Panc1 (cell line): ENCODE measurements at places on chromosomes 6 and 20.

GRCh38 chr6:44001318-44002066, 125.8 kb downstream of the MRPL14 start:
- no peaks in the 10 kb centered on the region for H3K36me3 ChIP-seq
- H3K4me1 ChIP-seq = no peaks in the 10 kb centered on the region; the same call in 1 of the 2 replicates
- H3K27me3 ChIP-seq = no peaks in the 10 kb centered on the region
- H3K4me3 ChIP-seq = no peak overlapping the region

DNA sequence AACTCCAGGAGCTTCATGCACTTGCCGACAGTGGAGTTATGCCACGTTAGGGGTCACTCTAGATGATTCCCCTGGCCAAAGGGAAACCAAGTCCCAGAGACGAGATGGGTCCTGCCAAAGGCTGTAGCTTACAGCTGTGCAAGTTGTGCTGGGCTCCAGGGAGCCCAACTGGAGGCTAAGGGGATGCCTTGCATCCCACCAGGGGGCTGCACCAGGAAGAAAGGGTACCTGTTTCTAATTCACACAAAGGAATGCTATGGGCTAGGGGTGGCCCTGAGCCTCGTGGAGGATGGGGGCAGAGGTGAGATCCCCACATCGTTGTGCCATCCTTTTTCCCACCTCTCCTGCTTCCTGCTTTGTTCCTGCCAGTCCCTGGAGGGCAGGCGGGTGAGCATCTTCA, 23.7 kb upstream of the SCRT2 start:
- no peak overlapping the region for H3K27ac ChIP-seq
- H3K36me3 ChIP-seq = no peaks in the 10 kb centered on the region
- no peak for DNase-seq

DNA sequence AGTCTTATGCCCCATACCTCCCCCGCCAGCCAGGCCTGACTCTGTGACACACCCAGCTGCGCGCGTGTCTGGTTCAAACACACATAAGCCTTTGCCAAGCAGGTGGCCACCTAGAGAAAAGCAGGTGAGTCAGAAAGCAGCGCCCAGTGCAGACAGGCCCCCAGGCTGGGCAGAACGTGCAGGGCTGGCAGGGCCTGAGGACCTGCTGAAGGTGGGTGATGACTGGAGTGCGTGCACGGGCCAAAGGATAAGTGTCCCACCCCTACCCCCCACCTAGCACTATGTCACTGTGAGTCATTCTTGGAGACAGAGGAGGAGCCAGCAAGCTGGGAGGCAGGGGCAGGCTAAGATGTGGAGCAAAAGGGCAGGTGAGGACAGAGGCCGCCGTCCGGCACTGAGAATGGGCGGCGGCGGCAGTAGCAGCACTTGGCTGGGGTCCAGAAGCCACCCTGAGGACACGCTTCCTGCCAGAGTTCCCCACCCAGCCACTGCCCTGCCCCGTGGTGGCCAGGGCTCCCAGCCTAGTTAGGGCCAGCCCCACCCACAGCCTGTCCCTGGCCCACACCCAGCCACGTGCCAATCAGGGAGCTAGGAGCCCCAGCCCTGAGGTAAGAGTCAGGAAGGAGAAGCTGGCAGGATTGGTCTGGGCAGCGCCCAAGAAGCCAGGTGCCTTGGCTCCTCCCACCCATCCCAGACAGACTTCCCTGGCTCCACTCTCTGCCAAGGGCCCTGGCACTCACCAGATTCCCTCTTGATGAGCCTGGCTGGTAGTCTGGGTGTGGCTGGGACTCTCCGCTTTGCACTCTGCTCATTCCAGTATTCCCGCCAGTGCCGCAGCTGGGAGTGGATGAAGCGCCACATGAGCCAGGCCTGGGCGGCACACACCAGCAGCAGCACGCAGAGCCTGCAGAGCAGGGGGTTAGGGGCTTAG, 72.7 kb downstream of the TRAM2 start:
- DNase-seq = peak; percentile 73
- H3K4me1 ChIP-seq = peaks cover 19% of the 10 kb centered on the region
- H3K27ac ChIP-seq = peak overlapping the region; percentile 29
- H3K4me3 ChIP-seq = no peak overlapping the region
- no peaks in the 10 kb centered on the region for H3K27me3 ChIP-seq

DNA sequence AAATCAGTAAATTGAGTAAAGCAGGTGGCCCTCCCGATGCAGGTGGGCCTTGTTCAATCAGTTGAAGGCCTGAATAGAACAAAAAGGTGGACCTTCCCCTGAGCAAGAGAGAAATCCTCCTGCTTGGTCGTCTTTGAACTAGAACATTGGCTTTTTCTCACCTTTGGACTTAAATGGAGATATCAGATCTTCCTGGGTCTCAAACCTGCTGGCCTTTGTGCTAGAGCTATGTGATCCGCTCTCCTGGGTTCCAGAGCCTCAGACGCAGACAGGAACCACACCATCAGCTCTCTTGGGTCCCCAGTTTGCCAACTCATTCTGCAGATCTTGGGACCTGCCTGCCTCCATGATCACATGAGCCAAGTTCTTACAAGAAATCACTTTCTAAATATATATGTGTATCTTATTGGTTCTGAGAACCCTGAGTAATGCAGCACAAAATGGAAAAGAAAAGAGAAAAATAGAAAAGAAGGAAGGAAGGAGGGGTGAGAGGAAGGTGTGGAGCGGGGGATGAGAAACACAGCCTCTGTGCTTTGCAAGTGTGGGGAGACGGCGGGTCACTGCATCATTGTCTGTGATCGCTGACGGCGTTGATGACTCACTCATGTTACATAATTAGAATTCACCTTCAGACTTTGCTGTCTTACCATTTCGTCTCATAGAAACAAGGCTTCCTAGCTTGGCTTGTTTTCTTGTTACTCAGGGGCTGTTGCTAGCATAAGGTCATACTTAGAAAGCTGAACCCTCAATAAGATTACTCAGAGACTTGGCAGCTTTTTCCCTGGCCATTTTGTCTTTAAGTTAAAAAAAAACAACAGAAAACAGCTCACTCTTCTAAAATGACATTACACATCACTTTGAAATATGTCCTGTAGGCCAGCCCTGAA, 85.7 kb upstream of the NEDD9 start:
- H3K27ac ChIP-seq = no peak overlapping the region
- no peaks in the 10 kb centered on the region; the same call in 1 of the 2 replicates for H3K4me1 ChIP-seq
- H3K27me3 ChIP-seq = no peaks in the 10 kb centered on the region
- no peak overlapping the region for H3K4me3 ChIP-seq
- H3K36me3 ChIP-seq = no peaks in the 10 kb centered on the region

DNA sequence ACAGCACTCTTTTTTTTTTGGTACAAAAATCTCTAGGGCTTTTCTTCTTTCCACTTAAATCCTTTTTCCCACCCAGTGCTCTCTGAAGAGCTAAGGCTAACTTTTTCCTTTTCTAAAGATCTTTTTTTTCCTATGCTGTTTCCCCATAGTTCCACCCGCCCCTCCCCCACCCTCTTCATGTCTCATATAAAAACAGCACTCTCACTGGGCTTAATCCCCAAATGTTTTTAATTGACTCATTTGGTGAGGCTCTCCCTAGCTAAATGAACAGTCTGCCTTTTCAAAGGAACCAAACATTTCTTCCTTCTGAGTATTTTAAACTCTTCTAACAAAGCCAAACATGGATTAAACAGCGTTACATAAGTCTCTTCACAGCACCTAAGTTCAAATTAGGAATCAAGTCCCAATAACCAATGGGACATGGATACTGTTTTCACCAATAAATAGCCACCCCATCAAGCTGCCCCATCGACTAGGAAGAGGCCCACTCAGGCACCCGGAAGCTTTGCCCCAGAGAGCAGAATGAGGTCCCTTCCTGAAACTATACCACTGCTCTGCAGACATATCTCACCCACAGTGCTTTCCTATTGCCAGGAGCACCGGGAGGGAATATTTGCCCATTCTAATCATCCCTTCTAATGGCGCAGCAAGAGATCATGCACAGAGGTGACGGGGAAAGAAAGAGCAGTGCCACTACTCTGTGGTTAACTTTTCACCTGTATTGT, 63.7 kb downstream of the ATXN1 start:
- H3K4me3 ChIP-seq = no peak overlapping the region
- H3K36me3 ChIP-seq = no peaks in the 10 kb centered on the region
- H3K27me3 ChIP-seq = no peaks in the 10 kb centered on the region
- DNase-seq = no peak
- H3K27ac ChIP-seq = peak overlapping the region; percentile 91
- H3K4me1 ChIP-seq = peaks cover 52% of the 10 kb centered on the region
